COR-L47 (cell line): ENCODE measurements at places on chromosomes 11 and 22.

GRCh38 chr11:35927682-35928081, 16.2 kb upstream of the LDLRAD3 start:
- no peak for DNase-seq

DNA sequence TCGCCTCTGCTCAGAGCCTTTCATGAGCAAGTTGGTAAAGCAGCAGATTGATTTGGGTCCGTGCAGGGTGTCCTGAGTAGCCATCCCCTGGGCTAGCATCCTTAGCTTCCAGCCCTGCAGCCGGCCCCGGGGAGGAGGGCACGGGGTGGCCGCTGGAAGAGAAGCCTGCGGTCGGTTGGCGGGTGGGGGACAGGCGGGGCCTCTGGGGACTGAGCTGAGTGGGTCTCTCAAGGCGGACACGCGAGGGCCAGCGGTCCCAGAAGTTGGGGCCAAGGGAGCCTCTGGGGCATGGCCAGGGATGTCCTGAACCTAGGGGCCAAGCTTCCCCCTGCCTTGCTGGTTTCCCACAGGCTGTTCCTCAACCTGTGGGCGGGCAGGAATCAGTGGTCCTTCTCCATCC, 143.0 kb downstream of the TBC1D22A start:
- no peak for DNase-seq

GRCh38 chr11:61912530-61912898, 4.9 kb downstream of the RAB3IL1 start:
- no peak for DNase-seq

- no peak for DNase-seq
Measured at GRCh38 chr11:6627762-6628241, 8.6 kb upstream of the TPP1 start.

- no peak for DNase-seq
Measured at GRCh38 chr22:22030493-22031182, 48.1 kb upstream of the TOP3B start.

DNA sequence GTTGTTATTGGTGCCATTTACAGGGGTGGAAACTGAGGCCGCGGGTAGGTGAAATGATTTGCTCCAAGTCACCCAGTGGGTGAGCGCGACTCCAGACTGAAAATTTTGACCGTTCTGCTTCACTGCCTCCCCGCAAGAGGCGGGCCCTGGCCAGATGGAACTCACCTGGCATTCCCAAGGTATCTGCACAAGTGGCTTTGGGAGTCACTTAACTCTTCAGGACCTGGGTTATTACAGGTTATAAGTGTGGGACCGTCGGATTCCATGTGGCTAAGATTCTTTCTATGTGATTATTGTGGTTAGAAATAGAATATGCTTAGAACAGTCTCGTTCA, 598 bp downstream of the CABIN1 start:
- DNase-seq, result no peak

DNA sequence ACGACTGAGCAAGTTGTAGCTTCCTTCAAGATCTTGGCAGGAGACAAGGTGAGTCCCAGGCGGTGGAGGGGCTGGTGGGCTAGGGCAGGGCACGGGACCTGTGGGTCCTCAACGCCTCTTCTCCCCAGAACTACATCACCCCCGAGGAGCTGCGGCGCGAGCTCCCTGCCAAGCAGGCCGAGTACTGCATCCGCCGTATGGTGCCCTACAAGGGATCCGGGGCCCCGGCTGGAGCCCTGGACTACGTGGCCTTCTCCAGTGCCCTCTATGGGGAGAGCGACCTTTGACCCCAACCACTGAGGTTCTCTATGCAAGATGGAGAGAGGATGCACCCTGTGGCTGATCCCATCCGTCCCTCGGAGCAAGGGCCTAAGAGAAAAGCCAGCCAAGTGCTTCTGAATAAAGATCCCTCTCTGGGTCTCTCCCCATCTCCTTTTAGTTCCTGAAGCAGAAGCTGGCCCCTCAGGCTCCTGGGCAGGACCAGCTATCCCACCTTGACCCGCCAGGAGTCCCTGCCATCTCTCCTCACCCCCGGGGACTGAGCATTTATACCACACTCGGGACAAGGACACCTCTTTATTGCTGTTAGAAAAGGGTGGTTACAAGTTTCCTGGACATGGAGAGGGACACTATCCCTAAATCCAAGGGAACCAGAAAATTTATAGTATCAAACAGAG, 5.4 kb downstream of the CTSF start:
- DNase-seq, result no peak

- DNase-seq, result no peak
Measured at GRCh38 chr11:38867338-38867737, 2269.3 kb upstream of the RAG2 start.

DNA sequence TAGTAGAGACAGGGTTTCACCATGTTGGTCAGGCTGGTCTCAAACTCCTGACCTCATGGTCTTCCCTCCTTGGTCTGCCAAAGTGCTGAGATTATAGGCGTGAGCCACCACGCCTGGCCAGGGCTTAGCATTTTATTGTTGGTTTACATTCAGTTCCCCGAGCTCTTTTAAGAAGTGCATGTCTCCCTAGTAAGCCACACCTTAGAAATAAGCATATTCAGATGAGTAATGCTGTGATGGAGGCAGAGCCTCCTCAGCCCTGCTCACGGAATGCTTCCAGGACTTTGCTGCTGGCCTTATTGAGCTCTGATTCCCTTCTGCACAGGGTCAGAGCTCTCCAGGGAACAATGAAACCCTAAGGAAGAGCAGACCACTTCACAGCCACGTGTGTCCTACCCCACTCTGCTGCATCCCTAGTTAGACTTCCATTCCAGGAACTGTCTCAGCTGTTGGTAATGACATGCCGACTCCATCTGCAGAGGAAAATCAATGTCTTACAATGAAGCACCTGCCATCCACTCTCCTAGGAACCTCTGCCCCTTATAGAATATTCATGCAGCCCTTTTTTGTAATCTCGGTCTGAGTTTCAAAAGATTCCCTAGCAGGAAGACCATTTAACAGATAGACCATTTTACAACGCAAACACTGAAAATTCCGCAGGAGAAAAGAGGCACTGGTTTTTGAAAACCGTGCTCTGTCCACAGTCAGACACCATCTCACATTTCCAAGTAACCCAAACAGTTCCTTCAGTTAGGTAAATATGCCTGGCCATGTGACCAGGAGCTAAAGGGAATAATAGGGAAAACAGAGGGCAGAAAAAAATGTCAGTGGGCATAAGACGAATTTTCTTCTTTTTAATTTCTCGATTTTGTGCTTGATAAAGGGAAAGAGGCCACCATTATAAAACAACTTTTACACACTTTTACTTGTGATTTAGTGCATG, 1.7 kb upstream of the JAM3 start:
- DNase-seq, result no peak

DNA sequence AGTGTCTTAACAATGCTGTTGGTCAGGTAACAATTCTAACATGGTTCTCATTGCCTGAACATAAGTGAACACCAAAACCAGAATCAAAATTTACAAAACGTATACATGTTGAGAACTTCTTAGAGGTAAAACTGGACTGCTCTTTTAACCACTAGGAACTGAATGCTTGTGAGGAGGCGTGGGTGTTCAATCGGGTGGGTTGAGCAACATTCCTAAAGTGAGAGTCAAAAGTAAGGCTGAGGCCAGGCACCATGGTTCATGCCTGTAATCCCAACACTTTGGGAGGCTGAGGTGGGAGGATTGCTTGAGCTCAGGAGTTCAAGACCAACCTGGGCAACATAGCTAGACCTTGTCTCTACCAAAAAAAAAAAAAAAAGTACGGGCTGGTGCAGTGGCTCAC, 11.5 kb downstream of the PPME1 start:
- DNase-seq, result no peak

DNA sequence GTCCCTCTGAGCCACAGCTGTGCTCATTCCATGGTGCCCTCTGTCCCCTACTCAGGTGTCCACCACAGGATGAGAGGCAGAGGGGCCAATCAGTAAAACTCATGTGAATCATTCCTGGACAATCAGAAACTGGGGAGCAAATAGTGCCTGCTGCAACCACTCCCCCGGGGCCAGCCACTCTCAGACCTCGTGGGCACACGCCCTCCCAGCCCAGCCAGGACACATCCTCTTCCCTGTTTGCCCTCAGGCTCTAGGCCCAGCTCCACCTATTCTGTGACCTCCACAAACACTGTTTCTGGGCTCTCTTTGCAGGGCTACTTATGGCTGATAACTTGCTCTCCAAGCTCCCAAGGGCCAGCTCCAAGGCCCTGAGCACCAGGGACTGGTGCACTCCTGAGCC, 14.0 kb upstream of the KCTD14 start:
- DNase-seq, result no peak

DNA sequence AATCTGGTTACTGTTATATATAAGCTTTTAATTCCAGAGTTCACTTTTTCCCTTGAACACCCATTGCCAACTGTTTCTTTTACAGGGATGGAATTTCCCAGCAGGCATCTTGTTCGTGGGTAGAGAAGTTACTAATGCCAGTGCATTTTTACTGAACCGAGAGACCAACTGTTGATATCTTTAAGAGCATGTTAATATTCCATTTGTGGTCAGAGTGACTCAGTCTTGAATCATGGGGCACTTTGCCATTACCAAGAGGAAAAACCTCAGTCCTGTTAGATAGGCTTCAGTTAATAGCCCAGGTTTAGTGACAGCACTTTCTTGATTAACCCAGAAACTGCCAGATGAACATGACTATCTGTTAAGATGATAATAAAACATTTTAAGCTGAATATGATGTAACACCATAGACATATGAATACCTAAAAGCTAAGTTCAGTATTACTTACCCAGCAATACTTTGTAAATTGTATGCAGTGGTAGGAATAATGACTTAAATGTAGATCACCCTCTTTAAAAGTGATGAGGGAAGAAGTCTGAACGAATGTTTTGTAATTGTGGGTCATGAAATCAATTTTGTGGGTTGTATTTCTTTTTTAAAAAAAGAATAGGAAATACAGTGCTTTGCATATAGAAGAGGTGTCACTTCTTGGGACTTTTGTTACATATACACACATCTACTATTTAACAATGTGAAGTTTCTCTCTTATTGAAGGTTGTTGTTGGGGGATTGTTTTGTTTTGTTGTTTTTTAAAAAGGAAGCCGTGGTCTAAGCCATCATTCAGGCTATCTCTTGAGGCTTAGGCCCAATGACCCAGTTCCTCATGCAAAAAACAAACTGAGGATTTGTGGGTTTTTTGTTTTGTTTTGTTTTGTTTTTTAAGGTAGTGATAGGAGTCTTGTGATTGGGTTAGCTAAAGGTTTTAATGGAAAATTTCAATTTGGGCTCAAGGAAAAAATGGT, 79.2 kb upstream of the GRIK4 start:
- DNase-seq, result no peak
